Osteoblast (primary cell): ENCODE measurements at places on chromosomes 13 and 19. TPM values are rescaled to one million over a fixed set of nuclear protein-coding genes. Genes with fewer than 3 reads are reported as not detected.

Gene DACH1
- not detected in 2 replicates for total RNA-seq

Gene TMEM147
- total RNA-seq, result 93.1 and 98.8 TPM in 2 replicates

GRCh38 chr19:46907880-46908279 is 47.1 kb downstream of the ARHGAP35 start:
- no peaks in the 10 kb centered on the region for H3K36me3 ChIP-seq
- H3K27ac ChIP-seq, result no peak overlapping the region
- peaks cover 43% of the 10 kb centered on the region for H3K4me1 ChIP-seq
- DNase-seq, result peak; percentile 8

- DNase-seq, result peak; percentile 87
- no peaks in the 10 kb centered on the region for H3K36me3 ChIP-seq
- no peak overlapping the region for H3K27ac ChIP-seq
- no peak overlapping the region for H3K4me3 ChIP-seq
- no peaks in the 10 kb centered on the region for H3K27me3 ChIP-seq
Observed at GRCh38 chr19:8585894-8586750, 8.9 kb upstream of the MYO1F start.
